H9 (cell line): ENCODE measurements at places on chromosomes 4 and X.

DNA sequence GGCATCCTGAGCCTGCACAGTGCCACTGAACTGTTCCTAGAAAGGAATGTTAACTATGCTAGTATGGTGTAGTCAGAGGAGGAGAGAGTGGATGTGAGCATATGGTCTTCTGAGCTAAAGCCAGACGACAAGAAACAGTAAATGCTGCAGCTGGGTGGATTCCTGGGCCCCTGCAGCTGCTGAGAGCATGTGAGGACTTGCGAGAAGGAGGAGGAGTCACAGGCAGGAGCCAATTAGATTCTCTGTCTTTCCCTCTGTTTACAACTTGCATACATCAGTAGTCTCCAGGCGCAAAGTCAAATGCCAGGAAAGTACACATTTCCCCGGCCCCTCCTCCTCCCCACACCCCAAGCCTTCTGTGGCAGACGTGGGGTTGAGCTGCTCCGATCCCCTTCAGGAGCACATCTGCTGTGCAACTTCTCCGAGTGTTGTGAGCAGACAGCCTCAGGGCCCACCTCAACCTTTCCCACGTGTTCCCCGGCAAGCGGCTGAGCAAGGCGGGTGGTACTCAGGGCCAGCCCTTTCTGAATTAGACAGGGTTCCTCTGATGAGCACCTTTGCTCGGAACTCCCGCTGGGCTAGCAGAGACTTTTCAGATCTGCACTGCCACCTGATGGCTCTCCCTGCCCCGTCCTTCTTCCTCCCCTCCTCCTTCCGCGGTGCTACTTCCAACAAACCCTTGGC lies 108.7 kb upstream of the ATP6AP2 start:
- DNase-seq: peak; percentile 72

GRCh38 chr4:40462326-40462725 lies 127.2 kb downstream of the CHRNA9 start:
- DNase-seq: no peak

GRCh38 chr4:163384434-163384833 lies 40.7 kb downstream of the NPY5R start:
- no peak for DNase-seq

- no peak for DNase-seq
Observed at GRCh38 chr4:173367285-173367684, 3.5 kb upstream of the SAP30 start.

- DNase-seq: no peak
Observed at GRCh38 chr4:38669208-38669607, 5.2 kb downstream of the KLF3 start.

DNA sequence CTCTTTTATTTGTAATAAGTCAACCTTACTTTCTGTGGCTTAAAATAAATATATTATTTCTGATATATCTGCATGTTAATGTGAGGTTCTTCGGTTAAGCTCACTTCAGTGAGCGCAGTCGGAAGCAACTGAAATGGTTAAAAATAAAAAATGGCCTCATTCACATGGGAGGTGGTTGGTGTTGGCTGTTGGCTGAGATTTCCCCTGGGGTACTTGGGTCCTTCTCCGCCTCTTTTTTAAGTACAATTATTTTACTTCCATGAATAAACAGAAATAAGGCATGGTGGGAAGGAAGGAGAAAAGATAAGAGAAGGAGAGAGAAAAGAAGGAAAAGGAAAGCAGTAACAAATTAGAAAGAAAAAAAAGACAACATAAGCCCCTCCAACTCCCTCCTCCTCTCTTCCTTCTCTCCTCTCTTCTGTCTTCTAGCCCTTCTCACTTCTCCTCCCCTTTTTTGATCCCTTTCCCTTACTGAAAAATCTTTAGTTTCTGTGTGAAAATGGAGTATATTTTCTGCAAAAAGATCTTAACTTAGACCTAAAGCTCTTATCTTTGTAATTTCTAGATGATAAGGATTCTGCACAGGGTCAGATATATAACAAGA lies 19.7 kb upstream of the CXCL3 start:
- no peak for DNase-seq

- DNase-seq: no peak
Observed at GRCh38 chrX:68757731-68758130, 71.1 kb upstream of the EFNB1 start.

DNA sequence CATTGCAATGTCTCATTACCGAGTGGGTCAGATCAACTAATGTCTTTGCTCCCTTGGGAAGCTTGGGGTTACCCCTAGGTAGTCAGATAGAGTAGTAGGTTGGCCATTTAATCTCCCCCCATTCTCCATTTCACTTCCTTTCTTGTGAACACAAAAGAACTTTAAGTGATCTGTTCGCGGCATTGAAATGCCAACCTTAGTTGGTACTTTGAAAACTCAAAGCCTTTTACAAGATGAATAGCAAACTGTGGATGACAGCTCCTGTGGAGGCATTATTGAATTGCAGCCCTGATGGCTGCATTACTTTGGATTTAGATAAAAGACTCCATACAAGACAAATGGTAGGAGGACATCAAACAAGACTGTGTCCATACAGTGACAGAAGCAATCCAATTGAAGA lies 469.1 kb downstream of the GBA3 start:
- DNase-seq: no peak

- no peak for DNase-seq
Observed at GRCh38 chrX:117376460-117376859, 740.1 kb downstream of the KLHL13 start.

DNA sequence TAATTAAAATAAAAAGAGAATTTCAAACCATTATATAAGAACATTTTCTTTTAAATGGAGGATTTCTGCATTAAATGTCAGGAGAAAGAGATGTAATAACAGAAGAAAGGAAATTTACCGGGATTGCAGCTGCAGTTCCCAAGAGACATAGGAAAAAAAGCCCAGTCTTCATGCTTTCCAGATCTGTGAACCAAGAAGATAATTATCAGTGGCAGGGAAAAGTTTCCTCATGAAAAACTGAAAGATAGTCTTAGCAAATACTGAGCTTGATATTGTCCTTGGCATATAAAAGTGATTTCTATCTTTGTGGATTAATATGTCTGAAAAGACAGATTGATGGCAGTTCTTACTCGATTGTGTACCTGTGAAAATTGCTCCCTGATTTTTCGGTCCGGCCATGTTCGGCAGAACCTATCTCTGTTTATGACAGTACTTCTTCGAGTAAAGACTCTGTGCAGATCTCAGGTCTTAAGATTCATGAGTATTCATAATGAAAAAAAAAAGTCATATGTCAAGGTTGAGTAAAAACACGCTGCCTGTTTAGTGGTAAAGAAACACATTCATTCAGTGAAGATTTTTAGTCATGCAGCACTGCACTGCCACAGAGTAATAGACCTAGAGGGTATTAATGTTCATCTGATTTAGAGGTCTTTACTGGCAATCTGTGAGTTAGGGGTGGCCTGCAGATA lies 29.6 kb downstream of the SPARCL1 start:
- DNase-seq: no peak

DNA sequence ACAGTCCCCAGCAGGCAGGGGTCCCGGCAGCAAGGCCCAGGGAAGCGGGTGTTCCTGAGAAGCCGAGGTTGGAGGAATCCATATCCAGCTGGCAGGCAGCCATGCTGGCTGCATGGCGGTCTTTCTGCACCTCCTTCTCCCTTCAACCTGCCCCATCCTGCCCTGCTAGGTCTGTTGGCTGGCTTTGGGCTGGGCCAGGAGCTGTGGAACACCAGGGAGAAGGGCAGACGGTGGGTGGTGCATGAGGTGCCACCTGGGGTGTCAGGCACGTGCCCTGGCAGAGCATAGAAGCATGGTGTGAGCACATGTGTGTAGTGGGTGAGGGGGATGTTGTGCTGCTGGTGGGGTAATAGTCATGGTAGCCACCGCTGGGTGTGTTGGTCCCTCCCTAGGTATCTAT lies 150.1 kb downstream of the PJA1 start:
- DNase-seq: peak; percentile 6

DNA sequence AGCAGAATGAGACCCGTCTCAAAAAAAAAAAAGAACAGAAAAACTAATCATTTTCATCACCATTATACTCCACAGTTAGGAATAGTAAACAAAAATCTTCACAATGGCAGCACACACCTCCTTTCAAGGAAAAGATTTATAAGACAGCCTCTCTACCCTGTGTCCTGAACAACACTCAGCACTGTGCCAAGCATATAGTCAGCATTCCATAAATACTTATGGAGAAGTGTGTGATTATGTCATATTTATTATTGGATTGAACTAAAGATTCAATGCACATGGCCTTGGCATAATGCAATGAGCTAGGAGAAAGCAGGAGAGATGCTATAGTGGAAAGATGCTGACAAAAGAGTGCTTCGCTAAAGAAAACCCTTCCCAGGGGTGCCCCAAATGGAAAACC lies 52.6 kb downstream of the FAM114A1 start:
- DNase-seq: no peak

- DNase-seq: no peak
Observed at GRCh38 chrX:15500497-15500966, at the start of gene BMX. BMX (plus strand) TSS chrX:15500807; CDS start chrX:15508354, 7,547 bp downstream.

DNA sequence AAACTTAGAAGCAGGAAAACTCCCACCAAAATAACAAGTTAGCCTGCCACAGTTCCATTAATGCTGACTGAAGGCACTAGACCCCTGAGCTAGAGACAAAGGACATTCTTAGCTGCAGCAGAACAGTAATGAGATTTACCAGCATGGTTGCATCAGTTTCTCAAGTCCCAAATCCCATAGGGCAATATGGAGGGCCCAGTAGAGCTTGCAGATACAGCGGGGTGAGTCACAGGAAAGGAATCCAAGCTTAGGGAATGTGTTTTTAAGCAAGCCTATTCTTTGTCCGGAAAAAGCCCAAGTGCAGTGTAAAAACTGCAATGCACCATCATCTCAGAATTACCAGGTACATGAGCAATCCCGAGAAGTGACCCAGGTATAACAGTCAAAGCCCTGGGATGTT lies 51.3 kb upstream of the EXOC1L start:
- DNase-seq: peak; percentile 45

- no peak for DNase-seq
Observed at GRCh38 chr4:145851511-145852201, 87.0 kb downstream of the ZNF827 start.

- no peak for DNase-seq
Observed at GRCh38 chr4:31175242-31175910, 455.2 kb downstream of the PCDH7 start.

DNA sequence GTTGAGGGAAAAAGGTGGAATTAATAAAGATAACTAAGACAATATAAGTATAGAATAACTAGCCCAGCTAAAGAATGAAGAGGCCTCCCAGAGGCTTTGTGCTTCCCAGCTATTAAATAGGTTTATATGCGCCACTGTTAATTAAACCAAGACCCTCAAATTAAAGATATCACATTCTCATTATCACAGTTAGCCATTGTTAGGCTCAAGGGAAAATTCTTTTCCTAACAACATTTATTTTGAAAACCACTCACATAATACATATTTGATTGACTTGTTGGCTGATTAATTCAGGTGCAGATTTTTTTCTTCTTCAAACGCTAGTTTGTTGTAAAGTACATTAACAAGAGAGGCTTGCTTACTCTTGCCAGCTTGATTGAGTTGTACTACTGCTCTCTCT lies 216.8 kb upstream of the TRAM1L1 start:
- no peak for DNase-seq

- DNase-seq: no peak
Observed at GRCh38 chr4:65918872-65919271, 248.6 kb upstream of the EPHA5 start.

GRCh38 chr4:1241936-1242505 lies 6.9 kb downstream of the CTBP1 start:
- no peak for DNase-seq

- DNase-seq: no peak
Observed at GRCh38 chrX:144601010-144601409, 646.3 kb upstream of the SPANXN1 start.

DNA sequence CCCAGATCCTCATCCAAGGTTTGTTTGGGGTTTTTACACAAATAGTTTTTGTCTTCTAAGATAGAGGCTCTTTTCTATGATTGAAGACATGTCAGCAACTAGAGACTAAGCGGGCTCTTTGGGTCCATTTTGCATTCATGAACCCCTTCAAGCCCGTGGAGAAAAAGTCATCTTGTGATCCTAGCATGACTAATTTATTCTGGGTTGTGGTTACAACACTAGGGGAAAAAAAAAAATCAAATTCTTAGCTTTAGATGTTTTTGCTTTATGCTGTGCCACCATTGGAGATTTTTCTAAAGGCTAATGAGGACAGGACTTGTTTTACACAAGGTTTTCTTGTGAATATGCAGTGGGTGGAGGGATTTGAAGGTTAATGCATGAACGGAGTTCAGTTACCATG lies 440.0 kb downstream of the PCDH7 start:
- no peak for DNase-seq

- DNase-seq: no peak
Observed at GRCh38 chrX:37677765-37678164, 7.8 kb upstream of the XK start.

- no peak for DNase-seq
Observed at GRCh38 chrX:112849016-112849415, 8.4 kb upstream of the AMOT start.

DNA sequence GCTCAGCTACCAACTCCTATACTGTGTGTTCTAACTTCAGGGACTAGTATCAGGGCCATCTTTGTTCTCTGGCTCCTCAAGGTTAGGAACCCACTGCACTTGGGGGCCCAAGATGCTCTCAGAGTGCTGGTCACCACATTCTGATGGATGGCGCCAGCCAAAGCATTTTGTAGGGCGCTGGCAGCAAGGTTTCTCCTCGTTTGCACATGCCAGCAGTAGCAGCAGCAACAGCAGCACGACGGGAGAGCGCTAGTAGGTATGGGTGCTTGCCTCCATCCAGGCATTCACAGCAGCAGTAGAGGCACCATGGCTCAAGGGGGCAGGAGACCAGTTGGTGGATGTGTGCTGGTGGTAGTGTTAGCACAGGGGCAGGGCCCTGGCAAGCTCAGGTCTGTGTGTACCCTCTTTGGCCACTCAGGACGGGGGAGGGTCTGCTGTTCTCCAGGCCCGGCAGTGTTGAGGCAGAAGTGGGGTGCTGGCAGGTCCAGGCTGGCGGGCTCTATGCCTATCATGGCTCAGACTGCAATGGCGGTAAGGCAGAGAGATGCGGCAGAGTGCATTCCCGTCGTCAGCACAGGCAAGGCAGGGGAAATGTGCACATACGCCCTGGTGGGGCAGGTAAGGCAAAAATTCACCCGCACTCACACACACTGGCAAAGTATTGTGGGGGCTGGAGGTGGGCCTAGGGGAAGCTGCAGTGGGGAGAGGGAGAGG lies 56.6 kb downstream of the SERPINA7 start:
- DNase-seq: no peak

- DNase-seq: no peak
Observed at GRCh38 chr4:73741031-73741749, 821 bp downstream of the CXCL8 start.

DNA sequence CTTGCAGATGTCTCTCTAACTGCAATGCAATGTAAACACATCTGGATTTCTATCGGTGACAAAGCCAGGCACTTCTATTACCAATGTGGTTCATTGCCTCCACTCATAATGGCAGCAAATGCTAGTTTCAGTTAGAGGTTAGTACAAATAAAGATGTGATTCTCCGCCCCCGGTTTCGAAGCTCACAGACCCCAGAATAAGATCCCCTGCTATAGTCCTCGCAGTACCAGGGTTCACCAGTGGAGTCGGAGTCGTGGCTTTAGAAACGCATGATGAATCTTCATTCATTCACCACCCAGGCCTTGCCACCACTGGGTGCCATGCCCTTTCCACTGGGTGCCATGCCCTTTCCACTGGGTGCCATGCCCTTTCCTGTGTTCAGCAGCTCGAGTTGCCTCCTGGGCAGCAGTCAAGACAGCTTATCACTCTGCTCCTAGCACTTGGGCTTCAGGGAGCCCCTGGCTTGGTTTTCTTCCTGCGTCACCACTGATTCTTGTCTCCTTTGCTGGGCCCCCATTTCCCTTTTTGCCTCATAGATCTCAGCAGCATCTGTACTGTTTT lies 3.5 kb upstream of the NAA10 start:
- DNase-seq: no peak

GRCh38 chr4:76058302-76058701 lies 16.2 kb upstream of the ART3 start:
- DNase-seq: no peak
